ENCODE measurements at places on chromosomes 4 and X.

DNA sequence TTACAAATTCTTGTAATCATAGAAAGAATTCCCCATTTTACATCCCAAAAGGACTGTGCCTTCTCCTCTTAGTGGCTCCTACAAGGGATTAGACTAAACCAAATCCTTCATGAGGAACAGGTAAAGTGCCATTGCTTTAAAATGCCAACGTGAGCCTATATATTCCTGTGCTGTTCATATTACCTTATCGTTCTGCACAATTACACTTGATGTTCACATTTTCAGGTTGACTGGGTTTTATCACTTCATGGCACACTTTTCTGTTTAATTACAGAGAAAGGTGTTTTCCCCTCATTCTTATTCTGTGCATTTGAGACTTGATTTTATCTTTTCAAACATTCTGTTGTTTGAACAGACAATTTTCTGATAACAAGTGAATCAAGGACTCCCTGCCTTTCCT lies 645.6 kb upstream of the FTHL17 start:
- DNase-seq, result no peak

DNA sequence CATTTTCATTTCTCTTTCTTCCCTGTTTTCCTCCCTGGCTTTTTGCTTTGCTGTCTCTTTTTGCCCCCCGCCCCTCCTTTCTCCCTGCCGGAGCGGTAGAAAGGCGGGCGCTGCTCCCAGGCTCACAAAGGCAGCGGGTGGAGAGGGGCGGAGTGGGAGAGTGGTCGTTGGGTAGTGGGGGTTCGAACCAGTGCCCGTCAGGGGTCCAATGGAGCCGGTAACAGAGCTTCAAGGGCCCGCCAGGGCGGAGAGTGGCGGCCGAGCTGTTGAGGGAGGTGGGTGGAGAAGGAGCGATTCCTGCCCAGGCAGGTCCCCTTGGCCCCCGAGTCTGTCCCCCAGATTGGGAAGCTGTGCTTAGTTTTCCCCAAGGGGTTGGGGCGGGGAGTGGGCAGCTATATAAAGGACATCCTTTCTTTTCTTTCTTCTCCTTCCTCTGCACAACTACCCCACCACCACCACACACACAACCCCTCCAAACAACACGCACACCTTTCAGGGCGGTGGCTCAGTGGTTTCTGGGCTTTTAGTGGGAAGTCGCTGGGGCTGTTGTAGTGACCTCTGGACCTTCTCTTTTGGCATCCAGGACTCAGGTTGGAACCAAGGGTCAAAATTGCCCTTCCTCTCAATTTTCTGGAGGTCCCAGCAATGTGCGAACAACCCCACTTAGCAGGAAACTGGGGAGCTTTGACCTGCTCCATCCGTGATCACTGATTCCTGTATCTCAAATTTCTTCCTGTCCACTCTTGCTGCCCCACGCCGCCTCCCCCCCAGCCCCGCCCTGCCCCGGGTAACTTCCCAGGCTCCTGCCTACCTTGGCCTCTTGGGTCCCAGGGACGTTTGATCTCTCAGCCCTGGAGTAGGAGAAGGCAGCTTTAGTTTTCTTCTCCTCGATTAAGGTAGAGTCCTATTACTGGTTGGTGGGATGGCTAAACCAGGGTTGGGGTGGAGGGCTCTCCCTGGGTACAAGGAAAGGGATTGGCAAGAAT lies 1.9 kb downstream of the EFNB1 start:
- DNase-seq, result no peak

DNA sequence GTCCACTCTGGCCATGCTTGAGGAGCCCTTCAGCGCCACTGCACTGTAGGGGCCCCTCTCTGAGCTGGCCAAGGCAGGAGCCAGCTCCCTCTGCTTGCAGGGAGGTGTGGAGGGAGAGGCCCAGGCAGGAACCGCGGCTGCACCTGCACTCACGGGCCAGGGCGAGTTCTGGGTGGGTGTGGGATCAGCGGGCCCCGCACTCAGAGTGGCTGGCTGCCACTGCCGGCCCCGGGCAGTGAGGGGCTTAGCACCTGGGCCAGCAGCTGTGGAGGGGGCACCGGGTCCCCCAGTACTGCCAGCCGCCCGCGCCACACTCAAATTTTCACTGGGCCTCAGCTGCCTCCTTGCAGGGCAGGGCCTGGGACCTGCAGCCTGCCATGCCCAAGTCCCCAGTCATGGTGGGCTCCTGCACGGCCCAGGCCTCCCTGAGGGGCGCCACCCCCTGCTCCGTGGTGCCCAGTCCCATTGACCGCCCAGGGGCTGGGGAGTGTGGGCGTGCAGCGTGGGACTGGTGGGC lies 347.2 kb upstream of the SPOCK3 start:
- no peak for DNase-seq

DNA sequence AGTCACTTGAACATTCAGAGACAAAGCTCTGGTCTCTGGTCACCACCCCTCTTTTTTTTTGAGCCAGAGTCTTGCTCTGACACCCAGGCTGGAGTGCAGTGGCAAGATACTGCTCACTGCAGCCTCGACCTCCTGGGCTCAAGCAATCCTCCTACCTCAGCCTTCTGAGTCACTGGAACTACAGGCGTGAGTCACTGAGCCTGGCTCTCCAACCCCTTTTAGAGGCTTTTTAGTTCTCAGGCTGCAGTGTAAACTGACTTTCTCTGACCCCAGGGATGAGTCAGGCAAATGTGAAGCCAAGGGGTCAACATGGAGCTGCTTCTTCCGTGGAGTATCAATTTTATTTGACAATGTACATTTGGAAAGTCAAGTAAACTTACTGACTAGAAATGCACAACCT lies 229.2 kb downstream of the PTTG2 start:
- peak; percentile 66 for DNase-seq

GRCh38 chr4:186481998-186482790 lies 73.2 kb downstream of the MTNR1A start:
- peak; percentile 62 for DNase-seq

GRCh38 chr4:121189326-121190215 lies 25.4 kb upstream of the TNIP3 start:
- no peak for DNase-seq

DNA sequence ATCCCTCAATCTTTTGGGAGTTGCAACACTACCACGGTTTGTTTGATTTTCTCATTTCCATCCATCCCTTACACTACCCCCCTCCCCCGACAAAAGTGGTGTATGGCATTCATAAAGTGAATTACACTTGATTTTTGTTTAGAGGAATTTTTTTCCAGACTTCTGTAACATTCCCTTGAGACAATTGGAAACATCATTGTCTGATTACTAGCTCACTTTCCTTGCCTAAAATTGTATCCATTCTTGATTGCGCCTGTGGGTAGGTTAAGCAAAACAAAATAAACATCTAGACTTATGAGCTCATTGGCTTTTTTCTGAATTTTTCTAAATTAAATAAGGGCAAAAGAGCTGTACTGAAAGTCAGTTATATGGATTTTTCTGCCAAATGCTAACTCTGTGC lies 3.5 kb downstream of the GPC3 start:
- DNase-seq, result no peak

GRCh38 chr4:168666531-168666930 lies 169.7 kb downstream of the PALLD start:
- no peak for DNase-seq

DNA sequence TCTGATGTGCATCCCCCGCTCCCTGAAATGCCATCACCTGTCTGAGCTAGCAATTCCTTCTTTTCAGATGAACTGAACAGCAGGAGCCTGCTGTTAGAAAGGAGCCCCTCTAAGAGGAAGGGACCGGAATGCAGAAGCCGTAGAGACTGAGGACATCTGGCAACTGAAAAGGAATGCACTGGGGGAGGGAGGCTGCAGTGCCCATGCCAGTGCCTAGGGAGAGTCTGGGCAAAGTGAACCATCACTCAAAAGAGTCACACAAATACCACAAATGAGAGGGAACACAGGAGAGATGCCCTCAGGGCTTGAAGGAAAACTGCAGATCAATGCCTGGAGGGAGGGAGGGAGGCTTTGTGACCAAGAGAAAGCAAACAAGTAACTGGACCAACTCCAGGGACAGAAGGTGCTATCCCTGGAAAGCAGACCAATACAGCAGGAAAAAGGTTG lies 93.9 kb upstream of the CBR4 start:
- peak; percentile 36 for DNase-seq

DNA sequence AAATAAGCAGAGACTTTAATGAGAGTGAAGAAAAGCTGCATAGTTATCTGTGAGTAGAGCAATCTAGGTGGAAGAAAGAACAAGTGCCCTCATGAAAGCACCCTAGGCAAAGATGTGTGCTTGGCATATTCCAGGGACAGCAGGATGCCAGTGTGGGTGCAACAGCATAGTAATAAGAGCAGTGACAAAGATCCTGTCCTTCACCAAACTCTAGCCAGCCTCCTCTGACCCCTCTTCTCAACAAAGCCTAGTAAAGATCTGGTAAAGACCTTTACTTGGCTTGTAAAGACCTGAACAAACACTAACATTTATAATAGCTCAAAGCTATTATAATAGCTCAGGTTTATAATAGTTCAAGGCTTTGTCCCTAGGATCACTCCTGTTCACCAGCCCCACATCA lies 735.4 kb downstream of the PCDH7 start:
- DNase-seq, result no peak

- DNase-seq, result no peak
Measured at GRCh38 chr4:8345053-8345945, 75.7 kb downstream of the HTRA3 start.

Measured in SJSA1 (cell line).